ENCODE measurements at places on chromosomes 6 and 20.

- ATAC-seq: no peak
These were observed 535.5 kb upstream of the CITED2 start for GRCh38 chr6:139909992-139910391.

GRCh38 chr6:131469130-131469529 lies 103.9 kb upstream of the ARG1 start:
- no peak for ATAC-seq

GRCh38 chr20:15702161-15702560 lies 871.1 kb downstream of the KIF16B start:
- no peak for ATAC-seq

DNA sequence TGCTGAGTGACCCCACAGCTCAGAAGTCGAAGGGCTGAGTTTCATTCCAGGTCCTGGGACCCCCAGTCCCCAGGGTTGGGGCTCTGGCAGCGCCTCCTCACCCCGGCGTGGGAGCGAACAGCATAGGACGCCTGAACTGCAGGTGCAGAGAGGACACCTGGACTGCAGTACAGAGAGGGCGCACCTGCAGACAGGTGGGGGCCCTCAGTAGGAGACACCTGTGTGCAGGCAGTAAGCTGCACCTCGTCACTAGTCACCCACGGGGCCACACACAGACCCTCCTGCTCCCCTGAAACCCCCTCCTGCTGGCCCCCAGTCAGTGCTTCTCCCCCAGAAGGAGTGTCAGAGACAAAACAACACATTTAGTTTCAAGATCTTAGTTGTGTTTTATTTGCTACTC lies 8.6 kb upstream of the NKAIN4 start:
- no peak for ATAC-seq

DNA sequence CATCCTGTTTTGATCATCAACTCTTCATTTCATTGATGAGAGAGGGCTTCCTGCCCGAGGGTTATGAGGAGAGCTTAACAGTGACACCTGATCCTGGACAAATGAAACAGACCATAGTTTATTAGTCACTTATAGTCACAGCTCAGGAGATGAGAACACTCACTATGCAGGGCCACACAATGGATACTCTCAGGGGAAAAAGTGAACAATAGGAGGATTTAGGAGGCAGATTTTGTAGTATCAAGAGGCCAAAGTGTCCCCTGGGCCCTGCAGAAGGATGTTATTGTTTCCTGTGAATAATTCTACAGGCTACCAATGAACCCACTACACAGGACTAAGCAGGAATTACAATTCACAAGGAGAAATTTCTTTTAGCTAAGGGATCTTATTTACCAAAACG lies 772.8 kb upstream of the MAN1A1 start:
- no peak for ATAC-seq

DNA sequence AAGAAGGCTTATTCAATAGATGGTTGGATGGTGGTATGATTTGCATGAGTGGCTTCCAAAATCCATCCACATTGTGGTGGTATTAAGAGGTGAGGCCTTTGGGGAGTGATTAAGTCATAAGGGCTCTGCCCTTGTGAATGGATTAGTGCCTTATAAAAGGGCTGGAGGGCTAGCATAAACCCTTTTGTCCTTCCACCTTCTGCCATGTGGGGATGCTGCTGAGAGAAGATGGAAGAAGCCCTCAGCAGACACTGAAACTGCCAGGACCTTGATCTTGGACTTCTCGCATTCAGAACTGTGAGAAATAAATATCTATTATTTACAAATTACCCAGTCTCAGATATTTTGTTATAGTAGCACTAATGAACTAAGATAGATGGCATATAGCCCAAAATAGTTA lies 27.8 kb upstream of the SRPK1 start:
- ATAC-seq: no peak

GRCh38 chr6:42211726-42212125 lies 5.9 kb downstream of the MRPS10 start:
- ATAC-seq: no peak

- no peak for ATAC-seq
These were observed 253.8 kb upstream of the CDYL start for GRCh38 chr6:4522453-4522852.

DNA sequence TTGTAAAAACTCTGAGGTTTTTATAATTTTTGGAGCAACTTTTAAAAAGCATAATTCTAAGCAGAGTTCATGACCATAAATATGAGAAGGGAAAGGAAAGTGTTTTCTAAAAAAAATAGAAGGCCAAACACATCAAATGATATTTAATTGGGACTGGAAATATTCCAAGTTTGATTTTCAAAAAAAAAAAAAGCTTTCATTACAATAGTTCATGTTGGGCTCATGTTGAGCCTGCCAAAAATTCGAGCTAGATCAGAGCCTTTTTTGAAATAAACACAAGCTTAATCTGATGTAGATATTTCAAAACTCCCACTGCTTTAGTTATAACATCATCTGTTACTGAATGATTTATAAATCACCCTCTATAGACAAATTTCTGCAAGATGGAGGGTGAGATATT lies 163.4 kb upstream of the DEFB112 start:
- no peak for ATAC-seq

DNA sequence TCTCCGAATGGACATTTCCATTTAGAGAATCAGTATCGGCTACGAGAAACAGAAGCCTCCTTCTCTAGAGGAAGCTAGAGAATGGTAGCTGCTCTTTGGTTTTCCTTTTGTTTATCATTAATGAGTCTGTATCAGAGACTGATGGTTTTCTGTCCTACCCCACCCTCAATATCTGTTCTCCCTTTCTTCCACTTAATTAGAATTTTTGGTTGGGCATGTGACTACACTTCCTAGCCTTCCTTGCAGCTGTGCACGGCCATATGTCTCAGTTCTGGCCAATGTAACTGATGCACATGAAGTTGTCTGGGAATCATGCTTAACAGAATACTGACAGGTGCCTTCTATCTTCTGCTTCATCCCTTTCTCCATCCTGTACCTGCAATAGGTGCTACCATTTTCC lies 19.0 kb downstream of the RNF24 start:
- no peak for ATAC-seq

- ATAC-seq: no peak
These were observed 80.9 kb downstream of the PERP start for GRCh38 chr6:138026342-138026741.

GRCh38 chr6:125784365-125784764 lies 6.4 kb upstream of the NCOA7 start:
- no peak for ATAC-seq

DNA sequence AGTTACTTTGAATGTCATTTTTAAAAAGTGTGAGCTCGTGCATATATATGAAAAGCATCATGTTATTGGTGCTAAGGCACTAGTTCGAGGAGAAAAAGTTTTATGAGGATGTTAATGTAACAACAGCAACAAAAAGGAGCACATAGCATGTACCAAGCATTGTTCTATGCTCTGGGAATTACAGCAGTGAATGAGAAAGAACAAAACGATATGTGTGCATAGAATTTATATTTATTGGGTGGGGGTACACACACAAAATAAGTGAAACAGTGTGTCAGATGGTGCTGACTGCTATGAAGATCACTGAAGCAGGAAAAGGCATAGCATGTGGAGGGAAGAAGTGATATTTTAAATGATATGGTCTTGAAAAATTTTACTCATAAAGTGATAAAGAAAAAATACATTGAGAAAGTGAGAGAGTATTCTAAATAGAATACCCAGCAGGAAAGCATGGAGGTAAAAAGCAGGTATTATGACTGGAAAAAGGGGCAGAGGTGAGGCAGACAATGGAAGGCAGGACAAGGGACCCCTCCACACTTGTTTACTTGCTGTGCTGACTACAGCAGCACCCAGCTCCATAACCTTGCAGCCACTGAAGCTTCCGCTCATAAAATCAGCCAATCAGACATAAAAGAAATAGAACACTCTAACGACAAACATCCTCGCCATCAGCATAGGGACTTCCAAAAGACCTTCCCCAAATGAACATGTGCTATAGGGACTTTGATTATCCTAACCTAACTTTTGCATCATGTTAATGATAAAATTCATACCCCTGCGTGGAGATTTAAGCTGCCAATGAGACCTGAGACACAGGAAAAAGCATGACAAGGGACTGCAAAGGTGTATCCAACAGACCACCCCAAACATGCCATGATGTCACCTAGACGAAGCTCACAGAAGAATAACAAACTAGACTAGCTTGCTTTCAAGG lies 119.9 kb downstream of the HFE start:
- ATAC-seq: no peak

- no peak for ATAC-seq
These were observed 55.0 kb downstream of the CDKAL1 start for GRCh38 chr6:20589266-20589665.

- no peak for ATAC-seq
These were observed 777 bp downstream of the SRSF6 start for GRCh38 chr20:43458422-43458924.

- ATAC-seq: no peak
These were observed 30.1 kb downstream of the CASP8AP2 start for GRCh38 chr6:89859744-89860143.

DNA sequence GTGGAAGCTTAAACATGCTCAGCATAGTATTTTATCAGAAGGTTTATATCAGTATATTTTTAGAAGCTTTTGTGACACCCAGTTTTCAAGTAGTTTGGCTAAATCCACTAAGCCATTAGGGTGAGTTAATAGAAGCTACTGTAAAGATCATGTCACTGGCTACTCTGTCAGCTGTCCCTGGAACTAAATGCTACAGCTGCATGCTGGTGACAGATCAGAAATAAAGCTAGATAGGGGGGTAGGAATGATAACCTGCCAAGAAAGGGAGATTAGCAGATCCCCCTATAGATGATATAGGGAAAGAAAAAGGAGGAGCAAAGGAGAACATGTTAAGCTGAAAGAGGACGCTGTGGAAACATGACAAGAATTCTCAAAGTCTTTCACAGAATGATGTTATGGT lies 363.2 kb downstream of the QKI start:
- ATAC-seq: no peak

GRCh38 chr6:150603176-150603575 lies 3.5 kb downstream of the PLEKHG1 start:
- ATAC-seq: no peak

DNA sequence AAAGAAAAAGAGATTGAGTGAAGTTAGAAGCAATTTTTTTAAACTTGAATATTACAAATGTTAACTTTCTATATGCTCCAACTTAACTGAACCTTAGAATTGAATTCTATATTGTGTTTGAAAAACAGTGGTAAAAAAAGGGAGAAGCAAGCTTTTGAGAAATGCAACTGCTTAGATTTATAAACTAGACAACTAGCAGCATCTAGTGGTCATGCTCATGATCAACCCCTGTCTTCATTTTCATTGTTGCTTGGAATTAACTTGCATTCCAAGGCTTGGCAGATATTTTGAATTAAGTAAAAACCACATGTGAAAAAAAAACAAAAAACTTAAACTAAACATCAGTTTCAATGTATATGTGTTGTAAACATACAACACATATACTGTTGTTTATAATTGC lies 113.1 kb downstream of the C6orf58 start:
- ATAC-seq: no peak

GRCh38 chr20:22623211-22623610 lies 38.8 kb upstream of the FOXA2 start:
- ATAC-seq: no peak

GRCh38 chr20:59940956-59941294 lies 736 bp downstream of the FAM217B start:
- ATAC-seq: no peak

DNA sequence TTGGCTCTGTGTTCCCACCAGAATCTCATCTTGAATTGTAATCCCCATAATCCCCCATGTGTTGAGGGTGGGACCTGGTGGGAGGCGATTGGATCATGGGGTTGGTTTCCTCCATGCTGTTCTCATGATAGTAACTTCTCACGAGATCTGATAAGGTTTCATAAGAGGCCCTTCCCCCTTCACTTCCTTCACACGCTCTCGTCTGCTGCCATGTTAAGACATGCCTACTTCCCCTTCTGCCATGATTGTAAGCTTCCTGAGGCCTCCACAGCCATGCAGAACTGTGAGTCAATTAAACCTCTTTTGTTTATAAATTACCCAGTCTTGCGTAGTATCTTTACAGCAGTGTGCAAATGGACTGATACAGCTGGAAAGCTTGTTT lies 90.0 kb downstream of the ELOVL5 start:
- no peak for ATAC-seq

DNA sequence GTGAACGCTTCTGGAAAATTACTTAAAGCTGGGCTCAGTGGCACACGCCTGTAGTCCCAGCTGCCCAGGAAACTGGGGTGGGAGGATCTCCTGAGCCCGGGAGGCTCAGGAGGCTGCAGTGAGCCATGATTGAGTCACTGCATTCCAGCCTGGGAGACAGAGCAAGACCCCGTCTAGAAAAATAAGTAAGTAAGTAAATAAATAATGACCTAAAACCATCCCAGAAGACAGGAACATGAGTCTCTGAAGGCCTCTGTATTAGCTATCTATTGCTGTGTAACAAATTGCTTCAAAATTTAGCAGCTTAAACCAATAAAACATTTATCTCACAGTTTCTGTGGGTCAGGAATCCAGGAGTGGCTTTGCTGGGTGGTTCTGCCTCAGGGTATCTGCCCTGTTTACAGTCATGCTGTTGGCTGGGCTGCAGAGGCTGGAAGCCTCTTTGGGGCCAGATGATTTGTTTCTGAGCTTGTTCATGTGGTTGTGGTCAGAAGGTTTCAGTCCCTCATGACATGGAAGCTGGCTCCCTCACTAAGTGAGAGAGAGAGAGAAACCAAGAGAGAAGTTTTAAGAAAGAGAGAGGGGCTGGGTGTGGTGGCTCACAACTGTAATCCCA lies 48.4 kb upstream of the NCOA3 start:
- no peak for ATAC-seq

DNA sequence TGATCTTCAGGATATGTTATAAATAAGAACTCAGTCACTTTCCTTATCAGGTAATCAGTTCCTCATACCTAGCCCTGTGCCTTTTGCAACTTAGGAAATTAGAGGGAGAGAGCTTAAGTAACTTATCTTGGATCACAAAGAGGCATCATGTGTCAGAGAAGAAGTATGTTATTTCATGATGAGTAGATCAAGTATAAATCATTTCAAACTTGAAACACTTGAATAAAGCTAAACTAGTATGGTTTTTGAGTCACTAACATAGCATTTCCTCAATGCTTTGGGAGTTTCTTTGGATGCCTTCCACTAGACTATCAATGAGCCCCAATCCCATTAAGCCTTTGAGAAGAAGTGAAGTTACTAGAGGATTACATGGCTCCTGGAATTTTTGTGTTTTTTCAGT lies 102.6 kb upstream of the TNFAIP3 start:
- no peak for ATAC-seq
